ENCODE measurements at places on chromosomes 1 and 21.

DNA sequence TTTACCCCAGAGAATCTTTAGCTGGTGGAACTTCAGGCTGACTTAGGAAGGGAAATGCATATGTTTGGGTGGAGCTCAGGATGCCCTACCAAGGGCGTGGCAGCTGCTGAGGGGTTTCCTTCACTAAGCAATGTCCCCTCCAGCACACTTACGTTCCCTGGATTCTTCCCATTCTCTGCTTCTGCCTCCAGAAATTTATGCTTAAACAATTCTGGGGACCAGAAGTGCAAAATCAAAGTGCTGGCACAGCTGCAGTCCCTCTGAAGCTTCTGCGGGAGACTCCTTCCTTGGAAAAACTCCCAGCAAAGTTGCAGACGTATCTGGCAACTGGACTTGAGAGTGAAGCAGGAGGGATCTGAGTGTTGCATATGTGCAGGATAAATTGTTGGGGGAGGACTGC lies 402.8 kb downstream of the PCP4 start:
- DNase-seq = no peak

GRCh38 chr1:36342426-36343185 lies 19.2 kb upstream of the EVA1B start:
- DNase-seq = peak; percentile 3

- no peak for DNase-seq
These were observed 26.9 kb upstream of the ITLN1 start for GRCh38 chr1:160911925-160912324.

DNA sequence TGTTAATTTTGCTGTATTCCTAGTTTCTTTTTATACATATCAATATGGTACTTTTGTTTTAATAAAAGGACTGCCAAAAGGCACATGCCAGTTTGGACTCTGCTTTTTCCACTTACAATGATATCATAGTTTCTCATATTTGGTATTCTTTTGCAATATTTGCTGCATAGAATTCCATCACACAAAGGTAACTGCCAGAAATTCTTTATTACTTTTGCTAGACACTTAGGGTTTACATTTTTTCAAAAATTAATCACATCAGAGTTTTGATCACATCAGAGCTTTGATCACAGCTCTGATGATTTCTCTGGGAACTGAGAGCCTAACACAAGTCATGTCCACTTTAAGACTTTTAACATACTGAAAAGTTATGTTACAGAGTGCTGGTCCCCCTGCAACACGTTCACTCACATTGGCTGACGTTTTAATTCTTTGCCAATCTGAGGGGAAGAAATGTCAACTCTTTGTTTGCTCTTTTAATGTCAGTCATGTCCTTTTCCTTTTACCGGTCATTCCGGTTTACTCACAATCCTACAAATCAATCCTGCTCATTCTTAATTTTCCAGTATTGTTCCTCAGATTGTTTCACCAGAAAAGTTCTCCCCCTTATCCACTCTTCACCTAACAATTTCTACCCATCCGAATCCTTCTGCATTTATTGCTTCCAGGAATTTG lies 1.1 kb upstream of the CD46 start:
- no peak for DNase-seq

GRCh38 chr1:40218333-40218732 lies 29.4 kb upstream of the TMCO2 start:
- no peak for DNase-seq

DNA sequence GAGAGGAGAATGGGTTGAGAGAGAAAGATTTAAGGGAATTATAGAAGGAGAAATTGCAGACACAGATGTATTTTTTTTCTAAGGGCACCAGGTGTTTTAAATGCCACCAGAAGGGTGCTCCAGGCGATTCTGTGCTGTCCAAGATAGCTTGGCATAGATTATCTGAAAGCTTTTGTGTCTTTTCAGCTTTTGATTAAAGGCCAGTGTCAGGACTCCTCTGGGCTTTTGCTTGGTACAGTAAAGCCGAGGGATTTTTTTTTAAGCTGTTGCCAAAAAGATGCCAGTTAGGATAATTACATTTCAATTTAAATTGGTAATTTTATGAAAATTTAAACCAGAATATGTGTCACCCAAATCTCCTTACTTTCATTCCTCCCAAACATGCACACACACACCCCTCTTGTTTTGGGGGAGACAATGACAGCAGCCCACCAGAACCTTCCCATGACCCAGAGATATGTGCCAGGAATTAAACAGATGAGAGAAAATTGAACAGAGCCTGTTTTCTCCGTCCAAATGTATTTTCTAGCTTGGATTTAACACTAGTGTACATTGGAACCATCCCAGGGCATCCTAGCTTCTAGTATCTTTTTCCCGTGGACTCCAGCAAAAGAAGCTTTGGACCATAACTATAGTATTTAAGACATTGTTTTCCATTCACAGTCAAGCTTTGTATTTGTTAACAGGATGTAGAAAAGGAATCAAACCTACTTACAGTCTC lies 670.7 kb upstream of the CXADR start:
- DNase-seq = no peak

DNA sequence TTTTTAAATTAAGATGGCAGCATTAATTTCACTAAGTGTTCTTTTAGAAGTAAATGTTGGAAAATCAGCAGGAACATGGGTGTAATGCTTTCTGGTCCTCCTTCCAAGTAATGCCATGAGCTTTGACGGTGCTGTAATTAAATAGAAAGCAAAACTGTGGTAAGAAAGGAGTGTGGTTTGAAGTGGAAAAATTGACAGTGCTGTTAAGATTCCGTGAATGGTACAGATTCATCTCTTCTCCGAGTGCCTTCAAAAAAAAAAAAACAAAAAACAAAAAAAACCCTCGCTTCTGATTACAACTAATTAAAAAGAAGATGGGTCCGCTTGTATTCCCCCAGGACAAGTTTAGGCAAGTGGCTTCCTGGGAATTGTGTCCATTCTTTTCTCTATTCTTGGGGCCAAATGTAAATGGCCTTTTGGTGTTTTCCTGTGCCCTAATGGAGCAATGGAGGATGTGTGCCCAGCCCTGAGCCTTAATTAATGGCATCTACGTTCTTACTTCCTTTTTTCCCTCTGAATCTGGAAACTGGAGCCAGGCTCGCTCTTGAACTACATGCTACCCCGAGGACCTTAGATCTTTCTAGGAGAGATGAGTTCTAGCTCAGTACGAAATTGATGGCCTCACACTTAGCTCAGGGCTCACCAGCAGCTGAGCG lies 5.1 kb downstream of the LMO4 start:
- no peak for DNase-seq

DNA sequence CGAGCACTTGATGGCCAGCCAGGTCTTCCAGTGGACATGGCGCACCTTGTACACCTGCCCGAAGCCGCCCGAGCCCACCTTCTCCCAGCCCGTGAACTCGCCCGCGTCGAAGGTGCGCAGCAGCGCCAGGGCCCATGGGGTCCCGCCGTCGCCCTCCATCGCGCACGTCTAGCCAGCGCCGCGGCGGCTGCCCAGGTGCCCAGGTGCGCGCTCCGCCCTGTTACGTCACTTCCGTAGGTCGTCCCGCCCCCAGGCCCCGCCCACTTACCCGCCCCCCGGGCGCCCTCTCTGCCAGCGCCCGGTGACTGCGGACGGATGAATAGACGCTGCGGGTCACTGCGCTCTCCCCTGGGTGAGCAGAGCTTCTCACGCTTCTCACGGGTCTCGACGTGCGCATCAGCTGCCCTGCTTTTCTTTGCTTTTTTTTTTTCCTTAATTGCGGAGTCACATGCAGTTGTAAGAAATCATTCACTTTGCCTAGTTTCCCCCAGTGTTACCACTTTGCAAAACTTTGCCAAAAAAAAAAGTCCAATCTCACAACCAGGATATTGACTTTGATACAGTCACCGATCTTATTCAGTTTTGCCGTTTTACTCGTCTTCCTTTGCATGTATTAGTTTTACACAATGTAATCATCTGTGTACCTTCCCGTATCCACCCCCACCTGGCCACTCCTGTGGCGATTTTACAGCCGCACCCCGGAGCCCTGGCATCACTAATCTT lies at the start of gene RIPK4:
TSS of gene RIPK4 (minus strand) at position 170 of the 723 bp plus-strand sequence. CDS start at position 159, 11 bp downstream.
- DNase-seq = peak; percentile 84

DNA sequence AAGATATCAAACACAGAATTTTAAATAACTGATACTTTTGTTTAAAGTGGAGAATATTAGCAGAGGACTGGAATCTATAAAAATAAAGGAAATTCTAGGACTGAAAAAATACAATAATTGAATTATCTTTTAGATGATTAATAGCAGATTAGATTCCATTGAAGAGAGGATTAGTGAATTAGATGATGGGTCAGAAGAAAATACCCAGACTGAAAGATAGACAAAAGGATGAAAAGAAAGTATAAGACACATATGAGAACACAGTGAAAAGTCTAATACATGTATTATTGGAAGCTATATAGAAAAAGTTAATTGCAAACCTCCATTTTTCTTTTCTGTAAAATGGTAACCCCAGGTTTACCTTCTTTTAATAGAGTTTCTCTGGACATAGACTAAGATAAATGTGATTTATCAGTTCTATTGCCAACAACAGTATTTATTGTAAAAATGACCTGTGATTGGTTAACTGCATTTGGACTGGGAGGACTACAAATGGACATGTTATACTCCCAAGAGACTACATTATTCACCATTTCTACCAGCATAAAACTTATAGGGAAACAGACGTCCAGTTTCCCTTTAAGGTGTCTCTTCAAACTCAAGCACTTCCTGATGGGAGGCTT lies 11.0 kb downstream of the PRKAA2 start:
- no peak for DNase-seq

DNA sequence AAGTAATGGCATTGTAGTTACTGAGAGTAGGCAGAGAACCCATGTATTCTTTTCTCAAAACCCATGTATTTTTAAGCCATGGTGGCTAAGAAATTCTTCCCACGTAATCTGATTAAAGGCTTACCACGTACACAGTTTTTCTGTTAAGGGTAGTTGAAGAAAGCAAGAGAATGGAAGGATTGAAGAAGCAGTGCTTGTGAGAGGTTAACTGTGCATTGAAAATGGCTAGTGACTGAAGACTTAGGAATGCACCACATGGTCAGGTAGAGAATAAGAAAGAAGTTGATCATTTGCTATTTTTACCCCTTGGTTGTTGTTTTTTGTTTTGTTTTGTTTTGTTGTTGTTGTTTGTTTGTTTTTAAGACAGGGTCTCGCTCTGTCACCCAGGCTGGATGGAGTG lies 178.9 kb upstream of the SNX7 start:
- no peak for DNase-seq

- DNase-seq = no peak
These were observed 35.8 kb downstream of the CRYAA start for GRCh38 chr21:43204638-43205037.

DNA sequence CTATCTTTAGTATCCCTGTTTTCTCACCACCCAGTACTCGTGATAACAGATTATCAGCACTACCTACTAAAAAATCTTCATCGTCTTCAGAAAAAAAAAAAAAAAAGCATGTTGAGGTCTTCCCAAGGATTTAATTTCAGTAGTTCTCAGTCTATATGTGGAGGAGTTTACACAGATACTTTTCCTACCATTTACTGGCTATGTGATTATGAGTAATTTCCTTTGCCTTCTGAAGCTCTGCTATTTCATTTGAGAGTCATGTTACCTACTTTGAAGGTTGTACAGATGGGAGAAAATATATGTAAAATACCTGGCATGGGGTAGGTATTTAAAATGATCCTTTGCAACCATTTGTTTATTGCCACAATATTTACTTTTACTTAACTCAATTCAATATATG lies 399.7 kb downstream of the NEGR1 start:
- DNase-seq = peak; percentile 66

GRCh38 chr1:157993918-157994605 lies 617 bp downstream of the KIRREL1 start:
- no peak for DNase-seq

DNA sequence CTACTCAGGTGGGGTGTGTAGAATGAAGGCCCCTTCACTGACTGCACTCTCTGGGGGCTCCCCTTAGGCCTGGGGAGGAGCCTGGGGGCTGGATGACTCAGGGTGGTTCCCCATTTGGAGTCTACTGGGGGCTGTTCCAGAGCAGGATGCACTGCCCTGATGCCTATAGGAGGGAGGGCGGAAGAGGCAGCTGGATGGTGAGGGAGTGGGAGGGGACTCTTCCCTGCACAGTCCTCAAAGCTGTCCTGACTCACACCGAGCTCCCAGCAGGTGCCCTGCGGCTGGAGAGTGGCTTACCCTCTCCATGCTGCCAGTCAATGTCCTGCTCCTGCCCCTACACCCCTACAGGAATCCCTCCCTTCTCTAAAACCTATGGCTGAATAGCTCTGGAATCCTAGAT lies 204.4 kb downstream of the TRABD2B start:
- no peak for DNase-seq

- DNase-seq = peak; percentile 17
These were observed 1.2 kb downstream of the CAMK2N1 start for GRCh38 chr1:20484519-20485462.

DNA sequence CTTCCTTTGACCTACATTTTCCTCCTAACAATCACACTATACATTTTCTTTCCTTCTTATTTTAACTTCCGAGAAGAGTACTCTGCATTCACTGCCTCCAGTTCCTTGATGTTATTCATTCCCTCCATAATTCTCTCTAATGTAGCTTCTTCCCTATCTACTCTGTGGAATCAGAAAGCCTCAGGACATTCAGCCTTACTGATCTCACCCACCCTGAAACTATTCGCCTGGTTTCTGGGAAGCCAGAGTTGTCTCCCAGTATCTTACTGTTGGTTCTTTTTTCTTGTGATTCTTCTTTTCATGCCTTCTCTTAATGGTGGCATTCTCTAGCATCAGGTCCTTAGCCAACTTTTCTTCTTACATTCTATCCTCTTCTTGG lies 45.5 kb downstream of the WDR64 start:
- DNase-seq = no peak

DNA sequence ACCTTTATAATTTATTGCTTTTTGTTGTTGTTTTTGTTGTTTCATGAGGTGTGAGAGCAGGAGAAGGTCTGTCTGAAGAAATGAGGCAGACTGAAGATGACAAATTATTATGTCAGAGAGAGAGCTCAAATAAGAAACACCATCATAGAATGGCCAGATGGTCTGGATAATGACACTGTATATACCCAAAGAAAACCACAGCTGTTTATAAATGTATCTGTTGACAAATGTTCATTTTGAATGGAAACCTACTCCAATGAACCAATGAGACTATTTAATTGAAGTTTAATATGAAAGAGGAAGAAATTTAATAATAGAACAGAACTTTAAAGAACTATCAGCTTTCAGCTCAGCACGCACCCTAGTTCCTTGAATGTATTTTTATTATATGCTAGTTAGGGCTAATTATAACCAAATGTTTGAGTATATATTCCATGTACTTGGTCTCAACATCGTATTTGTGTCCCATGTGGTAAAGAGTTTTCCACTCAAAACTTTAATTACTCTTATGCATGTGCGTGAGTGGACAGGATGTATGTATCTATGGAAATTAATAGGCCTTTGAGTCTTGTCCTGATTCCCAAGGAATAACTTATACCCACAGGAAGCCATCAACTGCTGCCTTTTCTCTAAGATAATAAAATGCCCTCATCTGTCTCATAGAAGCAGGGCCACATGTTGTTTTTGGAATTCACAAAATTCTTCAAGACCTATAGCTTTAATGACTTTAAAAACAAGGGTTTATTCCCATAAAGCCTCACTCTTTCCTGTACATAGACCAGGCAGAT lies 202.7 kb downstream of the KCNK2 start:
- no peak for DNase-seq

- DNase-seq = no peak
These were observed 426.1 kb downstream of the NUF2 start for GRCh38 chr1:163747855-163748254.

Data from NCI-H146 (cell line).